ENCODE measurements at places on chromosomes 11 and 22. TPM values are rescaled to one million over a fixed set of nuclear protein-coding genes. Genes with fewer than 3 reads are reported as not detected.
A peak's percentile ranks its signal among the peaks of the same experiment; 100 is the strongest.

OLFML1 gene
- total RNA-seq = not detected

OR52N4 gene
- not detected for total RNA-seq

INS gene
- total RNA-seq = not detected

UCP2 gene
- 68.8 TPM for total RNA-seq

TRIM48 gene
- not detected for total RNA-seq

C22orf23 gene
- 0.49 TPM for total RNA-seq

MS4A15 gene
- not detected for total RNA-seq

KCNA4 gene
- total RNA-seq = not detected

MIAT gene
- total RNA-seq = 0.33 TPM

KRTAP5-2 gene
- not detected for total RNA-seq

GRCh38 chr22:50503475-50504145 lies 3.9 kb downstream of the LMF2 start:
- no peak for DNase-seq

DNA sequence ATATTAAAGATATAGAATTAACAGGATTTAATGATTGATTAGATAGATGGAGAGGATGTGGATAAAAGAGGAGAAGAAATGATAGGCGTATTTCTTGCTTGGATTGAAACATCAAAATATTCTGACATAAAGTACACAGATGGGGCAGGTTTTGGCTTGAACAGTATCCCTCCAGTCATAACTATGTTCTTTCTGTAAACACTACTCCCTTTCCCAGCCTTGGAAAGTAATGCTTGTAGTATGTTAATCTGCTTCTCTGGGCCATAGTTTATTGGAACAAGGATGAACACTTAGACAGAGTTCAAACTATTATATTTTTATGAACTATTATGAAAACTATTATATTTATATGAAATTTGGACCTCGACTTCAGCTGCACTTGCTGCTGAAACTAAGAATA lies 419.2 kb downstream of the AASDHPPT start:
- no peak for DNase-seq

- DNase-seq = no peak
These were observed 48.8 kb downstream of the ENDOD1 start for GRCh38 chr11:95138448-95138847.

- DNase-seq = no peak
These were observed 66.4 kb upstream of the WNT7B start for GRCh38 chr22:46043339-46043738.

GRCh38 chr22:44448271-44448830 lies 49.7 kb downstream of the RTL6 start:
- DNase-seq = peak; percentile 24

DNA sequence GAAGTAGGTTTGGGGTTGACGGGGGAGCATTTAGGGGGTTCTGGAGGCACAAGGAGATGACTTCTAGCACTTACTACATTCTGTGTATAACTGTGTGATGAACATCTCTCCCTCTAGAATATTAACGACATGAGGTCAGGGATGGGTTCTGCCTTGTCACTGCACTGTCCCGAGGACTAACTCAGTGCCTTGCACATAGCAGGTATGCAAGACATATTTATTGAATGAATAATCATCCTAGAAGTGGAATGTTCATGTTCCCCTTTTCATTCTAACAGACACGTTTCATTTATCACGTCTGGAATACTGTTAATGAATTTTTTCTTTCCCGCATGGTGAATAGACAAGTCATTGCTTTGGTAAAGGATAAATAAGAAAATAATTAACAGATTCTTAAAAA lies 12.6 kb downstream of the SYT13 start:
- no peak for DNase-seq

- DNase-seq = no peak
These were observed 55.2 kb downstream of the PPFIBP2 start for GRCh38 chr11:7569044-7569443.

DNA sequence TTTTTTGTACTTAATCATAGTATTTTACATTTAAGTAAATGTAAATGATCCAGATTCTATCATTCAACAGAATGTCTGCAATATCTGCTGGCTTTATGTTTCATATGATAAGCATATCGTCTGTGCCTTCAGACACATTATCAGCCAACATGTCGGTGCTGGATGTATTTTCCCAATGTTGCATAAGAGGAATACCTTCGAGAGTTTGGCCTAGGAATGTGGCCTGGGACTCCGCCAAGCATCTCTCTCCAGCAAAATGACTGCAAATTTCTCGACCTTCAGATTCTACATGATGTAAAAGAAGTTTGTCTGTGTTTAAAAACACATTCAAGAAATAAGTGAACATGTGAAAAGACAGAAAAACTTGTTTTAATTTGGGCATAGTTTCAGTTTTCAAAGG lies 6.9 kb downstream of the BDNF start:
- no peak for DNase-seq

- no peak for DNase-seq
These were observed 55.9 kb downstream of the SEZ6L start for GRCh38 chr22:26225207-26225606.

GRCh38 chr11:69287968-69288882 lies 5.7 kb upstream of the MYEOV start:
- DNase-seq = no peak

- DNase-seq = no peak
These were observed 53.7 kb downstream of the SLC22A12 start for GRCh38 chr11:64644647-64645275.

DNA sequence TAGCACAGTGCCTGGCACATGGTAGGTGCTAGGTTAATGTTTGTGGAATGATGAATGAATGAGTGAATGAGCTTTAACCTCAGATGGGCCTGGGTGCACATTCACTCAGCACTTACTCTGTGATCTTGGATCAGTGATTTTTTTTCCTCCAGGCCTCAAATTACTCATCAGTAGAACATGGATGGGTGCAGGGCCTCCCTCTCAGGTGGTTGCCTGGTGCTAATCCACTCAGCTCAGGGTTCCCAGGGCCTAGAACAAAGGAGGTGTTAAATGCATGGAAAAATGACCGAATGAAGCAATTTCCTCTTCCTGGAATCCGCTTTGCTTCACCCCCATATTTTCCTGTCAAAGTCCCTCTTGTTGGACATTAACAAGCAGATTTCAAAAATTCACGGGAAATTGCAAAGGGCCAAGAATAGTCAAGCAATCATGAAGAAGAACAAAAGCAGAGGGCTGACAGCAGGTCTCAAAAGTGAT lies 93.5 kb downstream of the MYEOV start:
- no peak for DNase-seq

GRCh38 chr22:26650722-26651421 lies 6.5 kb upstream of the MIAT start:
- DNase-seq = no peak

- no peak for DNase-seq
These were observed 12.5 kb upstream of the CSF2RB start for GRCh38 chr22:36900880-36901279.

GRCh38 chr11:67468056-67468455 lies 995 bp downstream of the TMEM134 start:
- no peak for DNase-seq

DNA sequence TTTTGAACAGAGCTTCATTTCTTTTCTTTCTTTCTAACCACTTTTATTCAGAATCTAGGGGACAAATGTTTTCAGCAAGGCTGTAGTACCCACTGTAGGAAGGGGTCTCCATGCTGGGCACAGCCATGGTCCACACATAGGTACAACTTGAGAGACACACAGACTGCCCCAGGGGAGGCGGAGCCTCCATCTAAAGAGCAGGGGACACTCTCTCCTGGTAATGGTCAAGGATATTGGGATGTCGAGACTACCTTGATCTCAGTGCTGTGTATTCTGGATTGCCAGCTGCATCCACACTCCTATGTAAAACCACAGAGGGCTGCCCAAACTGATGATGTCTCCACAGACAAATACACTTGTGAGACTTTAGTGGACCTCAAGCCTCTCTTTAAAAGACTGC lies 2.9 kb upstream of the APOL3 start:
- no peak for DNase-seq

All from Panc1 (cell line).